ENCODE measurements at places on chromosomes 3 and 15.

DNA sequence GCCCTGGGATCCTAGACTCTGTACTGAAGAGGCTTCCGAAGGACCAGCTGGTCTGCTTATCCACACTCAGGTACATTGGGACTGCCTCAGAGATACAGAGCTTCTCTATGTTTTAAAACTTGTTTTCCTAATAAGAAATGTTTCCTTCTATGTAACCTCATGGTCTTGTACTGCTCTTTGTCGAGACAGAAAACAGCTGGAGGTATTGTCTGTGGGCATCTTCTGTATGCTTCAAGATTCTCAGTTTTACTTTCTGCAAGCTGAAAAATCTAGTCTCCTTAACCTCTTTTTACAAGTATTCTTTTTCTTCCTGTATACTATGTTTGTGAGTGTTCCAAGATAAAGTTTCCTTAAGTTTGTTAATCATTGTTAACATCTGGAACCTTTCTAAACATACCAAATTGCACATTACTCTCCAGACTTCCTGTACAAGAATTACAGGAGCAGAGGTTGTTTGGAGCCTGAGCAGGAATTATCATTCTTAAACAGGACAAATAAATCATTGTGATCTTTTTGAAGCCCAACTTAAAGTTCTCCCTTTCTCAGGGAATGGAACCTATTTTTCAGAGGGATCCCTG, 358.3 kb upstream of the CFAP20DC start:
- no peak for DNase-seq

DNA sequence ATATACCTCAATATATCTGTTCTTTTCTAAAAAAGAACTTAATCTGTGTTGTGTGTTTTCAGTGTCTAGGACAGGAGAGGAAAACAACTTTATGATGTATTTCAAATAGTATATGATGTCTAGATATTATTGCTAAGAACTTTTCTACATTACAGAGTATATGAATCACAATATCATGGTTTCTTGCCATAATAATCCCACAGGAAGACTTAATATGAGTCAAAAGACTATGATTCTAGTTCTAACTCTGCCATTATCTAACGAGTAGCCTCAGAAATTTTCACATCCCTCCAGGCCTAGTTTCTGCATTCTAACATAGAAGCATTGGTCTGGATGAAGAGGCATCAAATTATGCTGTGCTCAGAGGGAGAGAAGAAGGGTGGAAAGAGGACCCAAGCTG, 107.7 kb upstream of the SPRED1 start:
- no peak for DNase-seq

DNA sequence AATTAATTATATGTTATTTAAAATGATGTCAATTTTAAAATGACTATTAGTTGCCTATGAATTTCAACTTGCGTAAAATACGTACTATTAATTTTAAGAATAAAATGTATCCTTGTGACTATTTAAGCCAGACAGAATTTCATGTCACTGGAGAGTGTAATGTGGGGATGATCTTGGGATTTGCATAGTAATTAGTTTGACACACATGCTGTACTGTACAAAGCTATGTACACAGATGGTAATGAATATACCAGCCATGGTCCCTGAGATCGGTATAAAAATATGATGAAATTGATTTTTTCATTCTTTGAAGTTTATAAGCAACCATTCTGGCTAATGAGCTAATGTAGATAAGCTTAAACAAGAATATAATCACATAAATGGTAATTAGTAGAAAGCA, 134.4 kb upstream of the ROBO1 start:
- no peak for DNase-seq

GRCh38 chr15:69834761-69835160, 263.0 kb downstream of the TLE3 start:
- DNase-seq: no peak

DNA sequence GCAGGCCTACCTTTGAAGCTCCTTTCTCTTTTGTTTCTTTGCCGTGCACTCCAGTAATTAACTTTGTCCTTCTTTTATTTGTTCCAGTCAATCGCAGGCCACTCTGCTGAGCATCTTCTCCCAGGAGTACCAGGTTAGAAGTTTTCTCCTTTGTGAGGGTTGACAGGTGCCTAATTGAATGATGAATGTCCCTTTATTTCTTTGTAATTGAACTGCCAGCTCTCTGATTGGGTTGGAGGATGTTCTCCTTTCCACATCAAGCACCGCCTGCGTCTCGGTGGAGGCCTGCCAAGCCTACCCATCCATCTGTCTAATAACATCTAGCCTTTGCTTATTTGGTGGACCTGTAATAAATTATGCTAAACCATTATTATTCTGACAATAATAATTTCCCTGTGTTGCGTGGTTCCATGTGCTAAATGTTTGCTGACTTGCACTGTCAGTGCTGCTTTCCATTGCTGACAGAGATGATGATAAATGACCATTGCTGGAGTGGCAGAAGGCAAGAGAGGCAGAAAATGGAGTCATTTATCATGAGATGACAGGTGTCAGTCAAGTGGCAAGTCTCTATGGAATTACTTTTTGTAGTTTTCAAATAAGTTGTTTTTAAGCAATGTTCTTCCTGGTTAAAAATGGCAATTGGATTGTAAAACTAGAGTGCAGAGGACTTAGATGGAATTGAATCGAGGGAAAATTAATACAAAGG, 64.9 kb downstream of the CDIN1 start:
- DNase-seq: no peak
